Pancreas (tissue), 10 donors: ENCODE measurements at places on chromosomes 7 and 10.

DNA sequence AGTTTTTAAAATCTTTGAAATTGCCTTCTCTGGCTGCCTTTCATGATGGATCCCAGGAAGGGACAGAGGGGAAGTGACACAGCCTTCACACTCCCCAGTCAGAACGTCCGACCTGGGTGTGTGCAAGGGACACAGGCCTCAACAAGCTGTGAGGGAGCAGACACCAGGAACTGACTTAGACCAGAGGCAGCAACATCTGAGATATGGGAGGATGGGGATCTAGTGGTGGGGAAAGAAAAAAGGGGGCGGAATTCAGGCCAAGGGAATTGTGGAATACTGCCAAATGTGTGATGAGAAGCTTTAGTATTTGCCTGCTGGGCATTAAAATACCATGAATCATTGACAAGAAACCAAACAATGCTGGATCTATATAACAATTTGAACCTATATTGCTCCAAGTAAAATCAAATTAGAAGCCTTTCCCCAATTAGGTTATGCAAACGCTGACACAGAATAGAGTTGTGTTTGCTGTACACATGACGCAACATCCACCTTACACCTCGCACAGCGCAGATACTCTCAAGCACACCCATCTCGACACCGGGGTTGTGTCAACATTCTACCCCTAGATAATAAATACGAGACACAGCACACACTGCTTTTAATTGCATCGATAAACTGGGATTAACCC, 17.2 kb upstream of the MNX1 start:
- DNase-seq = no peak

GRCh38 chr10:111872591-111872990, 311.0 kb downstream of the GPAM start:
- DNase-seq = no peak

- DNase-seq = no peak
Observed at GRCh38 chr10:23351926-23352519, 7.4 kb upstream of the C10orf67 start.

- no peak for DNase-seq
Observed at GRCh38 chr10:95758351-95759025, 2.5 kb downstream of the ENTPD1 start.

- DNase-seq = no peak
Observed at GRCh38 chr10:92688927-92689662, 660 bp upstream of the HHEX start.
